ENCODE measurements at places on chromosomes 16 and 17.

DNA sequence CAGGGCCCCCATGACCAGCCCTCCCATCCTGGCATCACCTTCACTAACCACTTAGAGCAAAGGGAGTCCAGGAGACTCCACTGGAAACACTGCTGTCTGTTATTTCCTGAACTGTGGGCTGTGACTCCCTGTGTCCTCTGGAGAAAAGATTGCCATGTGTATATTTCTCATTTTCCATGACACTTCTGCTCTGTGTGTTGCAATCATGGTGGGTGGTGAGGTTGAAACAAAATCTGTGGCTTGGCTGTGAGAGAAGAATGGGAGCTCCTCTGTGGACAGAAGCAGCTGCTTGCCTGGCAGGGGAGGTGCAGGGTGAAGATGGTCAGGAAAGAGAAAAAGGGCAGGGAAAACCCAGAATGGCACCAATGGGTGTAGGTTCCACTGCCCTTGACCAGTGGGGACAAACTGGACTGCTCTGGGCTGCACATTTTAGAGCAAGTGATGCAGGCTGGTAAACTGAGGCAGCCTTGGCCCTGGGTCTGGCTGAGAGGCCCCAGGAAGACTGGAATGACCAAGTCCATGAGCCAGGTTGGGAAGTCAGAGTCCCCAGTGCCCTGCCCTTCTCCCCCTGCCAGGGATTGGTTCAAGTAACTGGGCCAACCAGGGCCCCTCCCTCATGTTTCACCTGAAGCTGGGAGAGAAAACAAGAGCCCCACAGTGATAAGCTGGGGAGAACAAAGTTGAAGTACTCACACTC, 314.3 kb downstream of the C16orf95 start:
- no peak for DNase-seq

DNA sequence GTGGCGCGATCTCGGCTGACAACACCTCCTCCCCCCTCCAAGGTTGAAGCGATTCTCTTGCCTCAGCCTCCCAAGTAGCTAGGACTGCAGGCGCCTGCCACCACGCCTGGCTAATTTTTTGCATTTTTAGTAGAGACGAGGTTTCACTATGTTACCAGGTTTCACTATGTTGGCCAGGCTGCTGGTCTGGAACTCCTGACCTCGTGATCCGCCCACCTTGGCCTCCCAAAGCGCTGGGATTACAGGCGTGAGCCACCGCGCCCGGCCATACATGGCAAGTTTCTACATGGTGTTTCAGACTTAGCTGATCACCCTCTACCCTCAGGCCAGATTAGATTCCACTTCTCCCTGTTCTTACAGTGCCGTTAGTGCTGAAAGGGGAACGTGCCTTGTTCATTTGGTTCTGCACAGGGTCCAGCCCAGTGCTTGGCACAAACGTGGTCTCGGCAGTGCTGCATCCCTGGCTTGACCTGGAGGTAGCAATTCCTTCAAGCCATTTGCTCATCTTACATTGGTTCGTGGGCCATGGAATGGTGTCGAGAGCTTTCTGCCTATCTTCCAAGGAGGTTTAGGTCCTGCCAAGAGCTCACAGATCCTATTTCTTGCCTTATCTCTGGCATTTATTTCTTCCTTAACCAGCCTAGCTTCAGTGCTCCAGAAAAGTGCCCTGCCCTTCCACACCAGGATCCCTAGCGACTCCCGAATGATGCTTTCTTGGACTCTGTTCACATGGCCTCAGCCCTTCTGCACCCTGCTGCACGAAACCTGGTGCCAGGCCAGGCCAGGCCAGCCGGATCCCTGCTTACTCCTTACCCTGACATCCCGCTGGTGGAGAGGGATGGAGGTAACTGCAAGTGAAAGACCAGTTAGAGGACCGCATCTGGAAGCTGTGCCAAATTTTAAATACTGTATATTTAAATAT, 14.8 kb upstream of the AURKB start:
- no peak for DNase-seq

- DNase-seq = peak; percentile 67
These were observed 504 bp downstream of the MAZ start for GRCh38 chr16:29806641-29807425.

- DNase-seq = no peak
These were observed 15.0 kb downstream of the TMEM92 start for GRCh38 chr17:50289278-50289677.

GRCh38 chr16:28131743-28132393, 68.4 kb upstream of the GSG1L start:
- DNase-seq = no peak

- DNase-seq = no peak
These were observed 42.9 kb downstream of the LITAF start for GRCh38 chr16:11543661-11544393.

DNA sequence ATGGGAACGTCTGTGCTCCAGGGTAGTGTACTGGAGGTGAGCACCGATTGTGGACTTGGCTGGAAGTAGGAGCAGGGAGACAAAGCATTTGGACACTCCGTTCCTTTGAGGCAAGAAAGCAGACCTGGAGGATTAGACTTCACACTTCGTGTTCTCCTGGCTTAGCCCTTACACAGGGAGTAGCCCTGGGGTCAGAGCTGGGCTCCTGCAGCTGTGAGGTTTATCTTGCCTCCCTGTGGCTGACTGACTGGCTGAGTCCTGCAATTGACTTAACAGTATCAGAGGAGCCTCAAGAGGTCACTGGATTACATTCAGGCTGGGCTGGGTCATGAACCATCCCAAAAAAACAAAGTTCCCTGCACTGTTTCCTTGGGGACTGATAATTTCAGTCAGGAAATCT, 37.1 kb downstream of the MPRIP start:
- DNase-seq = no peak

DNA sequence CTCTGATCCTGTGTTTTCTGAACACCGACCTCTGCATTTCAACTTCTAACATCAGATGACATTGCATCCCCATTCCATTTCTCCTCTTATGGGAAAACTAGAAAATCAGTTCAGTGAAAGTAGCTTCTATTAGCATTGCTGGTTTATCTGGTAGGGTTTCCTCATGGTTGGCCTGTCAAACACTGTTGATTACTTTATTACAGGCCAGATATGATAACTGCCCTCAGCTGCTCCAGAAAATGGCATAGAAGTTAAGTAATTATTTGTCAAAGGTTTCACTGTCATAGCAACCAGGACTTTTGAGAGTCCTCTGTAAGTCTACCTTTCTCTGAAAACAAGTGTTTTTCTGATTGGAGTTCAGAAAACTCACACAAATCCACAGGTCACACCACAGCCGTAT, 3.0 kb downstream of the GFOD2 start:
- DNase-seq = no peak

GRCh38 chr17:2011411-2012371, 13.4 kb downstream of the RTN4RL1 start:
- DNase-seq = no peak

- no peak for DNase-seq
These were observed 479 bp upstream of the ZNF207 start for GRCh38 chr17:32349503-32349853.

- no peak for DNase-seq
These were observed 14.6 kb downstream of the USP22 start for GRCh38 chr17:21028192-21028591.

DNA sequence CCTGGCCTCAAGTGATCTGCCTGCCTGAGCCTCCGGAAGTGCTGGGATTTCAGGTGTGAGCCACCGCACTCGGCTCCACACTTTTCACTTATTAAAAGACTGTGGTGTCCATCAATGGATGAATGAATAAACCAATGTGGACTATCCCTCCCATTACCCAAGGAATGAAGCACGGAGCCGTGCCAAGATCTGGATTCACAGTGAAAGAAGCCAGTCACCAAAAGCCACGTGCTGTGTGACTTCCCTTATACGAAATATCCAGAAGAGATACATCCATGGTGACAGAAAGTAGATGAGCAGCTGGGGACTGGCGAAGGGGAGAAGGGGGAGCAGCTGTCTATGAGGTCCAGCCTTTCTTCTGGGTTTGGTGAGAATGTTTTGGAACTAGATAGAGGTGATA, 48.2 kb upstream of the STH start:
- no peak for DNase-seq

- DNase-seq = no peak
These were observed 152.7 kb upstream of the GSE1 start for GRCh38 chr16:85460252-85461021.

GRCh38 chr17:68511671-68512246, 471 bp upstream of the PRKAR1A start:
- peak; percentile 61 for DNase-seq

DNA sequence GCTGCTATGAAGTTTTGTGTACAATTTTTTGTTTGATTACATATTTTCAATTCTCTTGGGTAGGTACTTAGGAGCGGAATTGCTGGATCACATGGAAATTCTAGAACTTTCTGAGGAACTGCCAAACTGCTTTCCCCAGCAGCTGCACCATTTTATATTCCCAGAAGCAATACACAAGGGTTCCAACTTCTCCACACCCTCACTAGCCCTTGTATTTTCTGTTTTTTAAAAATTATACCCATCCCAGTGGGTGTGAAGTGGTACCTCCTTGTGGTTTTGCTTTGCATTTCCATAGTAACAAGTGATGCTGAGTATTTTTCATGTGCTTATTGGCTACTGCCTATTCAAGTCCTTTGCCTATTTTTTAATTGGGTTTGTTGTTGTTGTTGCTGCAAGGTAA, 20.9 kb downstream of the NACA2 start:
- DNase-seq = no peak

DNA sequence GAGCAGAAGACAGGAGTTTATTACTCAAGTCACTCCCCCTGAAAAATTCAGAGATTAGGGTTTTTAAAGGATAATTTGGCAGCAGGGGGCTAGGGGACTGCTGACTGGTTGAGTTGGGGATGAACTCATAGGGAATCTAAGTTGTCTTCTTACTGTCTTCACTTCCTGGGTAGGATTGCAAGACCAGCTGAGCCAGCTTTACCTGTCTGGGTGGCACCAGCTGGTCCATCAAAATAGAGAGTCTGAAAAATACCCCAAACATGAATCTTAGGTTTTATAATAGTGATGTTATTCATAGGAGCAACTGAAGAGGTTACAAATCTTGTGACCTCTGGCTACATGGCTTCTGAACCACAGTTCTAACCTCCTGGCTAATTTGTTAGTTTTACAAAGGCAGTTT, 157.9 kb downstream of the PPM1E start:
- no peak for DNase-seq

DNA sequence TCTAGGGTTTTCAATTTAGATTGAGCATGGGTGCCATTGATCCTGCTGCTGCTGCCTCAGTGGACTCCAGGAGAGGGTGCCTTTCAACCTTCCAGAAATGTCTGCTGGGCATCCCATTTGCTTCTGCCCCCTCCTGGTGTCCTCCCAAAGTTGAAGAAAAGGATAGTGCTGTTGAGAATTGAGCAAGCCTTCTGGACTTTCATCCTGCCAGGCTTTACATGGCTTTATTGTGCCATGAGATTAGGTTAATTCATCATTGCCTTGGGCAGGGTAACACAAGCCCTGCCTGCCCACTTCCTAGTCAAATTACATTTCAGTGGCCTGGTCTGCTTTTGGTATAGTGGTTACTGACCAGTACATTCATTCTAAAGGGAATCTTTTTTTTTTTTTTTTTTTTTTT, 17.9 kb upstream of the TANGO6 start:
- DNase-seq = no peak

GRCh38 chr17:305090-305976, 47.3 kb downstream of the RPH3AL start:
- no peak for DNase-seq

DNA sequence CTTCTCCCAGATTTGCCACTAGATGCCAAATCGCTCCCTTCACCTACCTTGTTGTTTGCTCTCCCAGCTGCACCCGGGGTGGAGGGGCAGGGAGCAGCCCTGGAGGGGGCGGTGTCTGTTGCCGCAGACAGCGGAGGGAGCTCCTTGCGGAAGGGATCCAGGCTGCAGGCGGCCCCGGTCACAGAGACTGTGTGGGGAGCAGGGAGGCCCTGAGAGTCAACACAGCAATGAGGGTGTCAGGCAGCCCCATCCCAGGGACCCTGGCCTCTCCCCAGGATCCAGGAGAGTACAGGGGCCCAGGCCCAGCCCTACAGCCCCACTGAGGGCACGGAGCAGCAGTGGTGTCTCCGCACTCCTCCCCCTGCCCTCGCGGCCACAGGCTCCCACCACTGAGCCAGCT, 50.5 kb upstream of the CHMP6 start:
- no peak for DNase-seq

- DNase-seq = no peak
These were observed 5.0 kb downstream of the STAT5B start for GRCh38 chr17:42271006-42271778.

DNA sequence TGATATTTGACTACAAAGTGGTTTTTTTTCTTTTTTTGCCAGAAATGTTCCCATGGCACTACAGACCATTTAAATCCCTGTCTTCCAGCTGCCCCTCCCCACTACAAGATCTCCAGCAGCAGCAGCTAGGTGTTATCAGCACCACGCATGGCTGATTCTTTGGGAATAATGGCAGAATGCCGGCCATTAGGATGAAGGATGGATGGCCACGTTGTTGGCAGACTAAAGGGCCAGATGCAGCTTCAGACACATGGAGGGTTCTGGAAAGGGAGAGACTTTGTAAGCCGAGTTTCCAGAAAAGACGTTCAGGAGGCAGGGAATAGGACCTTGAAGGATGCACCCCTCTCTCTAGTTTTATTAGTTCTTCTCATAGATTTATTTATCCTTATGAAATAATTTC, 10.3 kb upstream of the MED9 start:
- no peak for DNase-seq

GRCh38 chr16:86496262-86496928, 13.9 kb upstream of the FOXF1 start:
- no peak for DNase-seq

DNA sequence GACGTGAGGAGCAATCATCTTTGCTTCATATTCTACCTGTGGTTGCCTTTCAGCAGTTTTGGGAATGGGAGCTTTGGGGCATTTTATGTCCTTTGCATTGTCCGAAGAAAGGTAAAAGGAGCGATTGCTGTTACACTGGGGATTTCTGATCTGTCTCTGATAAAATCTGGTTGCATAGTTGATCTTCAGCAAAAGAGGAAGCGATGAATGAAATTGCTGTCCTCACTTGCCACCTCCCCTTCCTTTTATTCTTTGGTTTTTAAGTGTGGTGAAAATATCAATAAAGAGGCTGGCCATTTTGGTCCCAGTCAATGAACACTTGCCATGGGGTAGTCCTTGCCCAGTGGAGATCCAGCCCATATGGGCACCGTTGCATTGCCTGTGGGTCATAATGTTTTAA, 236.8 kb downstream of the MSI2 start:
- no peak for DNase-seq

- DNase-seq = no peak
These were observed at the start of gene FAM20A for GRCh38 chr17:68600931-68601564. TSS of gene FAM20A (minus strand) at chr17:68601367. CDS start at chr17:68600666, 701 bp downstream.

- DNase-seq = no peak
These were observed 4.3 kb downstream of the DRC7 start for GRCh38 chr16:57698812-57699405.

- DNase-seq = no peak
These were observed 1329.5 kb upstream of the CDH8 start for GRCh38 chr16:63365649-63366304.

GRCh38 chr17:17545031-17545820, 46.3 kb downstream of the PEMT start:
- DNase-seq = no peak
